Fibroblast of skin of left quadriceps (primary cell): ENCODE measurements at places on chromosomes 13 and 19.

GRCh38 chr13:23567906-23568460 is 2.2 kb upstream of the TNFRSF19 start:
- DNase-seq: no peak

DNA sequence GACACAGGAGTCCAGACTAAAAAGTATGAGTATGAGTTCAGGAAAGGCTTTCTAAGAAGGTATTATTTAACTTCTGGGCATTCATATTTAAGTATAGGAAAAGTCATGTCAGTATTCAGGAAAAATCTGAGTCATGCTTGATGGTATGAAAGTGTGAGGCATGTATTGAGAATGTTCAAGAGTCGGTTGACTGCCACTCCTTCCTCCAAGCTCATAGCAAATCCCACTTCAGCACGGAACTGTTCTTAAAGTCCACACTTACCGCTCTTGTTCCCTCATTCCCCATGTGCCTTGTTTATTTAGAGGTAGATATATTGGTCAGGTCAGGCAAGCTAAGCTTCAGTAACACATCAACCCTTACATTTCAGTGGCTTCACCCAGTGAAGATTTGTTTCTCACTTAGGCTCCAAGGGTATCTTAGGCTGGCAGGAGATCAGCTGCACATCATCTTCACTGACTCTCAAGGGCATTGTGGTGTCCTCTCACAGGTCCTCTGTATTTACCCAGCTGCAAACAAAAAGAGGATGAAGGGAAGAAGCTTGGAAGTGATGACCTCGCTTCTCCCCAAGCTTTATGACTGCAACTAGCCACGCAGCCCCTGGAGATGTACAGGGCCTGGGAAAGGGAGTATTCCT is 1189.2 kb downstream of the EFNB2 start:
- DNase-seq: peak; percentile 64

DNA sequence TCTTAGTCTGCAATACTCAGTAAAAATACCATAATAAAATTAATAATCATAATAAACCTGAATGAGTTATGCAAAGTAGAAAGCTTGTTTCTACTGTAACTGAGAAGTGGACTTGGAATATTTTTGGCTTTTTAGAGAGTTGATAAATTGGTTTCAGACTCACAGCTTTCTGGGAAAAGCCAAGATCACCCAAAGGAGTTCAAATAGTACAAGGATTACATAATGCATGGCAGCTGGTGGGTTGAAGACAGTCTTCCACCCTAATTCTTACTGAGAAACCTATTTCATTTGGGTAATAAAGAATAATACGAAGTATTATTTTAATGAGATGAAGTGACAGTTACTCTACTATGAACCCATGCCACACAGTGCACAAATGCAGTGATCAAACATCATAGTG is 139.4 kb upstream of the KLF12 start:
- no peak for DNase-seq

DNA sequence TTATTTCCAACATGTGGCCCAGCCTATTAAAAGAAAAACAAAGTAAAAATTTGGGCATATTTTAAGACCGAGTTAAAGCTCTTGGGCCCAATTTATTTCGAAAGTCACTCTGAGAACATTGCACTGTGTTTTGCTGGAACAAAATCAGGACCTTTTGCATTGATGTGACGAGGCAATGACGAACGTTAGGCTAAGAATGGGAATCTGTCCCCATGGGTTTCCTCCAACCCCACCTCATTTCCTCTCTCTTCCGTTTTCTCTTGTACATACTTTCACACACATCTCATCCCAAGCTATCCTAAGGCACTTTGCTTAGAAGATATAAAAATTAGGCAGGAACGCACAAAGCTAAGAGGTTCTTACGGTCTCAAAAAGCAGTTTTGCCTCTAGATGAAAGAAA is 22.1 kb downstream of the EDNRB start:
- DNase-seq: no peak

- no peak for DNase-seq
These were observed 1.8 kb upstream of the IFI30 start for GRCh38 chr19:18171605-18172327.

GRCh38 chr13:54687173-54687572 is 1658.6 kb downstream of the OLFM4 start:
- DNase-seq: no peak

GRCh38 chr13:35964863-35965180 is 166.4 kb downstream of the DCLK1 start:
- DNase-seq: no peak

DNA sequence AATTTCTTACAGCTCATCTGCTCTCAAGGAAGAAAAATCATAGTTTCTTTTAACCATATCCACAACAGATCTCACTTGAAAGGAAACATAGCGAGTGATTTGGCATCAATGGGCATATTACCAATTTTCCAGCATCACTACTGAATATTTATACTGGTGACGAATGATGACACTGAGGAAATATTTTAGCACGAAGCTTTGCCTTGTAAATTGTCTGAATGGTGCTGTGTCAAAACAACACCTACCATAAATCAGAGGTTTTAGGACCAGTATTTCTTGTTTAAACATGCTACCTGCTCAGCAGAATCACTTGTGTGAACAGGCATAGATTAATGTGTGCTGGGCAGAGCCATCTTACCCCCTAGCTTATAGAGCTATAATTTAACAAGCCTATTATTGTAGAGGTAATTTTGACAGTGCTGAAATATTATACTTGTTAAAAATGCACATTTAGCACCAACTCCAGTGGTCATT is 146.8 kb downstream of the ABCC4 start:
- DNase-seq: no peak

DNA sequence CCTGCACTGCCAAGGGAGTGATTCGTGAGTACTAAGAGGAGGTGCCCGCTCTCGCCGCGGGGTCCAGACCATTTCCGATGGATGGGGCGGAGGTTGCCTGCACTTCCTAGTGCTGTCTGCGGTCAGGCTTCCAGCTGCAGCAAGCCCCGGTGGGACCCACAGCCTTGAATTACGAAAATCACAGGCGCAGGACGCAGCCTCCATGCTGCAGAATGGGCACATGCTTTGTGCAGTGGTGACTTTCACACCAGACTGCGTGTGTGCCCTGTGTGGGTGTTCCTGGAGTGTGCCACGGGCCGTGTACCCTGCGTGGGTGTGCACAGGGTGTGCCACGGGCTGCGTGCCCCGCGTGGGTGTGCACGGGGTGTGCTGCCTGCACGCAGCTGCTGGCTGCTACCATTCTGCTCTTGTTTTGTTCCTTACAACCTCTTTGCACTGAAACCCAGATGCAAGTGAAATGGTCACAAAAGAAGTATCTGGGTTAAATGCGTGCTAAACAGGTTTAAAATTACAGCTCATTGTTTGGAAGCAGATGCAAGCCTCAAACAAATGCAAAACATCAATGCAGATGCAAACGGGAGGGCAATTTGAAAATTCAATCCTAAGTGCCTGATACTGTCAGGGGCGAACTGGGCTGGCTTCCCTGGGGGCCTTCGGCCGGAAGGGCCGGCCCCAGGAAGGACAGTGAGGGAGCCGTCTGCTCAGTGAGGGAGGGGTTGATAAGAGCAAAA is 221.2 kb upstream of the SOX1 start:
- no peak for DNase-seq

GRCh38 chr19:7908742-7909461 is 5.2 kb downstream of the MAP2K7 start:
- DNase-seq: no peak

GRCh38 chr13:80510686-80511085 is 169.8 kb upstream of the SPRY2 start:
- no peak for DNase-seq

DNA sequence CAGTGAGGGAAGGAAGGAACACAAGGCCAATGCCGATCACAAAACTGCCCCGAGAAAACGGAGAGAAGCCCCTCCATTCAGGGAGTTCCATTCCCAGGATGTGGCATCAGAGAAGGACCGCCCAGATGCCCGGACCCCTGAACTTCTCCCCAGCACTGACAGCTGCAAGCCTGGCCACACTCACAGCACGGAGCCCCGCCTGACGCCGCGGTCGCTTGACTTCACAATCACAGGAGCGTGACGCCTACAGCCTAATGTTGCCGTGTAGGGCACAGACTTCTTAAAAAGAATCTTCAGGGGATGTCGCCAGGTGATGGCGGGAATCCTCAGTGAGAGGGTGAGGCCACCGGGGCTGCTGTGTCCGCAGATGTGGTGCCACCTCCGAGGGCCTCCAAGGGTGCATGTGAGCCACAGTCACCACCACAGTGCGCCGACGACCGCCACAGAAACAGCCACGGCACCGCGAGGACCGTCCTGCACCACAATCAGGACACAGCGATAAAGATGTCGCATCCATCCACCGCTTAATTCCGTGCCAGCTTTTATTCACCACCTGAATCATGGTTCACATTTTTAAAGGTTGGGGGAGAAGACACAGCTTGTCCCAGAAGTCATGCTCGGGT is 77.2 kb downstream of the SPACA7 start:
- DNase-seq: no peak

- DNase-seq: no peak
These were observed 8.0 kb upstream of the YJU2 start for GRCh38 chr19:4238831-4239230.

DNA sequence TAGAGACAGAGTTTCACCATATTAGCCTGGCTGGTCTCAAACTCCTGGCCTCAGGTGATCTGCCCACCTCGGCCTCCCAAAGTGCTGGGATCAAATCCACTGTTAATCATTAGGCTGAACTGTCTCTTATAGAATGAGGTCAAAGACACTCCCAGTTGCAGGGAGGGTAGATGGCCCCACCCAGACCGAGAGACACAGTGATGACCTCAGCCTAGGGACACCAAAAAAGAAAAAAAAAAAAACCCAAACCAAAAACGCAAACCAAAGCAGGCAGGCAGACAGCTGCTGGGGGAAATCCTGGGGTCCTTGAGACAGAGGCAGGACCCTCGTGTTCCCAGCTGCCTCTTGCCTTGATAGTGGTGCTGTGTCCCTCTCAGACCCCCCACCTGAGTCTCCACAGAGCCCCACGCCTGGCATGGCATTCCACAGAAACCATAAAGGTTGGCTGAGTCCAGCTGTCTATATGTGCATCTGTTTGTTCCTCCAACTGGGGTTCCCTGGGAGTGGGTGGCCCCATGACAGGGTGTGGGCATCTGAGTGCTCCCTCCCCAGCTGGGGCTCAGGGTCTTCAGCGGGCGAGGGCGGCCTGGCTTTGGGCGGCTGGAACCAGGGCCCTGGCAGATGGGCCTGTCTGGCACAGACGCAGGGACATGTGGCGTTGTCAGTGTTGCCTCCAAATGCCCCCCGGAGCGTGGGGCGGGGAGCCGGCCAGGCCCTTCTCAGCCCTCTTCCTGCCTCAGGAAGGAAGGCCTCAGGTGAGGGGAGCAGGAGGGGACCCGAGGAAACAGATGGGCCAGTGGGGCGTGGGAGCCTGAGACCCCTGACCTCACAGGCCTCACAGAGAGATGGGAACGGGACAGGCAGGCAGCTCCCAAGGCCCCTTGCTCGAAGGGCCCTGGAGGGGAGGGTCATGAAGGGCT is 5.2 kb downstream of the DAND5 start:
- DNase-seq: no peak
